ENCODE measurements at places on chromosomes 6 and 20.

GRCh38 chr6:97150932-97151331, 132.1 kb downstream of the MMS22L start:
- DNase-seq: no peak

GRCh38 chr20:2838170-2838797, 2.2 kb downstream of the PCED1A start:
- no peak for DNase-seq

DNA sequence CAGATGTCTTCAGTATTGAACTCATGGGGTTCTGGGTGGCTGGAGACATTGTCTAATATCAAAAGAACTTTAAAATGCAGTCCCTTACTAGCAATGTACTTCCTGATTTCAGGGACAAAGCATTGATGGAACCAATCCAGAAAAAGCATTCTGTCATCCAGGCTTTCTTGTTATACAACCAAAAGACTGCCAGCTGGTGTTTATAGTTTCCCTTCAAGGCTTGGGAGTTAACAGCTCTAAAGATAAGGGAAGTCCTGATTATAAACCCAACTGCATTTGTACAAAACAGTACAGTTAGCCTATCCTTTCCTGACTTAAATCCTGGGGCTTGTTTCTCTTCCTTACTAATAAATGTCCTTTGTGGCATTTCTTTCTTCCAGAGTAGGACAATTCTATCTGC, 160.0 kb downstream of the COL21A1 start:
- no peak for DNase-seq

DNA sequence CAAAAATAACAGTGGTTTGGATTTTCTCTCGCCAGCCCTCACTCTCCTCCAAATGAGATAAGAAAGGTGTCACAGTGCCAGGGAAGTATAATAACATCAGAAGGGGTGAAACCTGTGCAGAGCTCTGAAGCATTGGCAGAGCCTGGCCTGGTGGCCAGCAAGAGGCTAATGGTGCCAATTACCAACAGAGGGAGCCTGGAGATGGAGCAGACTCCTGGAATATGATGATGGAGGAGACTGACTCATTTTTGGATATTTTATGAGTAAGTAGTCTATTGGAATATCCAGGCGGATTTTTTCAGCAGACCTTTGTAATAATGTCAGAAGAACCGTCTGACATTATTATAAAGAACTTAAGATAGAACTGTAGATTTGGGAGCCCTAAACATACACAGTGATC, 442.6 kb upstream of the MARCKS start:
- peak; percentile 61 for DNase-seq

DNA sequence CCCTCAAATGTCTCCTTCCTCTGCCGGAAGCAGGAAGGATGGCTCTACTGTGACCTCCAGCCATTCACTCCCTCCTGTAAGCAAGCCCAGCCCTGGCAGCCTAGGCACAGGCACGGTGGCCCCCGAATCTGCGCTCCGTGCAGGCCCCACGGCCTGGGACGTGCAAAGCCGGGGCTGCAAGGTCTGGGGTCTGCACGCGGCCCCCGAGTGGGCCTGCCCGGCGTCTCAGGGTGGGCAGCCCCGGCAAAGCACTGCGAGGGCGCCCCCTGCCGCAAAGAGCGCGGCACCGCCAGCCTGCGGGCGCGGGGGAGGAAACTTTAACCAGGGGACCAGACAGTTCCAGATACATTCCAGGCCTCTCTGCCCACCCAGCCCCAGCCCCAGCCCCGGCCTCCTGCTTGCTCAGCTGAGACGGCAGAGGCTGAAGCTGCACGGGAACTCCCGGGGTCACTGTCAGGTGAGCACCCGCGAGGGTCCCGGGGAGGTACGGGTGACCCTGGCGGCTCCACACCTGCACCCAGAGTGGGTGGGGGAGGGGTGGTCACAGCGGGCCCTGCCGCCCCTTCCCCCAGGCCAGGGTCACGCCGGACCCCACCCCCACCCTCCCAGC, 98.8 kb downstream of the ASXL1 start:
- DNase-seq: peak; percentile 83

- DNase-seq: peak; percentile 89
Observed at GRCh38 chr6:15962449-15962764, 166.5 kb upstream of the MYLIP start.

- no peak for DNase-seq
Observed at GRCh38 chr6:91476000-91476399, 889.1 kb upstream of the MAP3K7 start.

DNA sequence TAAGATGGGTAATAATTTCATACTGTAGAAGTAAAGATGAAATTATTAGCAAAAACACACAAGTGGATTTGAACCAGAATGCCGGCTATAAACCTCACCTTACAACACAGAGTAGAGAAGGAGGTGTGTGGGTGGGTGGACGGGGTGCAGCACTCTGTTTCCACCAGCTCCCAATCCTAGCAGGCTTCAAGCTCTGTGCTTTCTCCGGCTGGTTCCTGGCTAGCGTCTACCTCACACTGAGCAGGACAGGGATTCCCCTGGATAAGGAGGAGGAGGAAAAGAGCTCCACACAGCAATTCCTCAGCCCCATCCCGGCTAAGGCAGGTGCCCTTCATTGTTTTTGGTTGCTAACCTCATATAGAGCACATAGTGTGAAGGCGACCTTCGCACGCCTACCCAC, 453.3 kb downstream of the C6orf118 start:
- DNase-seq: no peak

GRCh38 chr6:113600551-113601339, 256.4 kb upstream of the MARCKS start:
- DNase-seq: no peak

GRCh38 chr20:38209736-38210405, 44.8 kb upstream of the TGM2 start:
- DNase-seq: no peak

DNA sequence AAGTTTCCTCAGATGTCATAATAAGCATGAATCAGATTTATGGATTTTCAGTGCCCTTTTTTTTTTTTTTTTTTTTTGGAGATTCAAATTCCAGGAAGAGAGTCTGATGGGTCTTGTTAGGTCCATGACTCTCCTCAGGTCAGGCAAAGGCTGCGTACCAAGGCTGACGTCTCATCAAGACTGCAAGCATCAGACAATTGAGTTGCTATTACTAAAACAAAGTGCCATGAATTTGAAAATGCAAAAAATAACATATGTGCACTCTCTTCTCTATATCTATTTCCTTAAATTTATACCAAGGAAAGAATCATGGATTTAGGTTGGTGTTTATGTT, 134.7 kb downstream of the FAM83B start:
- DNase-seq: no peak

GRCh38 chr6:35573495-35574110, 60.9 kb upstream of the TULP1 start:
- DNase-seq: no peak

- no peak for DNase-seq
Observed at GRCh38 chr6:157169656-157170055, 153.7 kb downstream of the TMEM242 start.

- DNase-seq: no peak
Observed at GRCh38 chr6:135046912-135047311, 7.7 kb downstream of the HBS1L start.

- DNase-seq: no peak
Observed at GRCh38 chr20:50904067-50904570, 27.1 kb downstream of the ADNP start.

- DNase-seq: no peak
Observed at GRCh38 chr6:105199711-105200110, 19.9 kb upstream of the POPDC3 start.

DNA sequence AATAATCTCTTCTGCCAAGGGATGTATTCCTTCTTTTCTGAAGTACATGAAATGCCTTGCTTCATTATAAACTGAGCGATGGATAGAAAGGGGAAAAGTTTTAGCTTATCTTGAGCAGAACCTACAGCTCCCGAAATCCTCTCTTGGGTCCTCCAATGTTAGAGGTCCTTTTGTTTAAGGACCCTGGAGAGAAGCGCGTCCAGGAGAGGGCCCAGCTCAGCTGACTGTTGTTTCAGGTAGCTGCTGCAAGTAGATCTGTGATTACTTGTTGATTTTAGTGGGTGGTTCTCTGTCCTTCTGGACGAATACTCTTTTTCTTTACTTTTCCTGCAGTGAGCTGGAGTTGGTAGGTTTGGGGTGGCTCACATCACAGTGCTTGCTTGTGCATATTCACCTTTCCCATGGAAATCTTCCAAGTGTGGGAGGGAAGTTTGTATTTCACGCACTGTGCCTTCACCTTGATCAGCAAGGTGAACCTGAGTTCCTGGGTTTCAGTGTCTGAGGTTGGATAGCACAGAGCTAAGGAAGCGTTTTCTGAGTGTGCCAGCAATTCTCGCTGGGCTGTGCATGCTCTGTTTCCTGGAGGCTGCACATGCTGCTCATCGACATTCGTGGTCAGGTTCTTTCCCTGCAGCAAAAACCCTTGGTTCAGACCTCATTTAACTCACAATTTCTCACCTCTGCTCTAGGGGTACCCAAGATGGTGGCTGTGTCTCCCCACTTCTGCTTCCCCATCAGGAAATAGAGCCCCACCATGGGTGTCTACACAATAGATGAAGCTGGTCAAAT, 176.3 kb downstream of the JARID2 start:
- no peak for DNase-seq

- no peak for DNase-seq
Observed at GRCh38 chr6:15901141-15902115, 227.5 kb upstream of the MYLIP start.

GRCh38 chr6:45386501-45386900, 8.8 kb upstream of the SUPT3H start:
- no peak for DNase-seq

DNA sequence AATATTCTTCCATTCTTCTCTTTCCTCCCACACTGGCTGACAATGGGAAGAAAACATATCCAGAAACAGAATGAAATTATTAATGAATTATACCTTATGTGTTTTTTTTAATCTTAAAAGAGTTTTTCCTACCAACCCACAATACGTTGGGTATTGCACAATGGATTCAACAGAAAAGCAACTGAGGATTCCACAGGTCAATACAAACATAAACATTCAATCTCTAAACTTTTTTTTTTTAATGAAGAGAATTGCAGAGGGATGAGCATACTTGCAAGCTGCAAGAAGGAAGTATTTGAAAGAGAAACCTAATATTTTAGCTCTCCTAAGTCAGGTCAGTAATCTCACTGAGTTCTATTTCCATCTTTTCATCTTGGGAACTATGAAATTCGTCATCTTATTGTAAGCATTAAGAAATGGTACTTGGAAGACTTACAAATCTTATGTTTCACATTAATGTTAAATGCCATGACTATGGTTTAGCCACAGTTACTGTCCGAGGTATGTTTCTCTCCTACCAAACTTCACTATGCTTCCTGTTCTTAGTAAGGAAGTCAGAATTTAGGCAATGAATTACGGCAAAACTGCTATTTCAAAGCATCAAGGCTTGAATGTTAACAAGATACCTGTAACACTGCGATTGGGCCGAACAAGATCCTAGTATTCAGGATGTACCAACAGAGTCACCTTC, 100.8 kb downstream of the HIVEP2 start:
- DNase-seq: no peak

GRCh38 chr6:163169521-163169920, 245.0 kb upstream of the QKI start:
- DNase-seq: no peak

GRCh38 chr6:36223706-36224105, 27.2 kb downstream of the BRPF3 start:
- DNase-seq: no peak

- no peak for DNase-seq
Observed at GRCh38 chr20:61942526-61942925, 123.2 kb downstream of the TAF4 start.

GRCh38 chr6:13952101-13952500, 27.3 kb downstream of the RNF182 start:
- DNase-seq: no peak

DNA sequence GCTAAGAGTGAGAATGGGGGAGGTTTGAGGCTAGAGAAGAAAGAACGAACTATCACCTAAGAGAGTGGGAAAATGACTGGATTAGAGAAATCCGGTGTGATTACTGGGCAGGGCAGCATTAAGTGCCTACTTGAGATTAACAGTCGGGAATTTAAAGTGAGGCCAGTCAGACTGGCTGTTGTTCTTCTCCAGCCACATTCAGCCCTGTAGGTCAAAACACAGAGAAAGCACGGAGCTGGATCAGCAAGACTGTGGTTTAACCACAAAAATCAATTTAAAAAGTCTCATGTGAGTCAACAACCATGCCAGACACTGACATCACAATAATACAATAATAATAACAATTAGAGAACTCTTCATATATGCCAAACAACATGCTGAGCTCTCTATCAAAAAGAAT, 301.9 kb upstream of the SGK1 start:
- DNase-seq: peak; percentile 78

GRCh38 chr6:46419576-46420002, 71.7 kb downstream of the RCAN2 start:
- peak; percentile 63 for DNase-seq

GRCh38 chr20:1569415-1569881, 11.9 kb upstream of the SIRPD start:
- peak; percentile 11 for DNase-seq

DNA sequence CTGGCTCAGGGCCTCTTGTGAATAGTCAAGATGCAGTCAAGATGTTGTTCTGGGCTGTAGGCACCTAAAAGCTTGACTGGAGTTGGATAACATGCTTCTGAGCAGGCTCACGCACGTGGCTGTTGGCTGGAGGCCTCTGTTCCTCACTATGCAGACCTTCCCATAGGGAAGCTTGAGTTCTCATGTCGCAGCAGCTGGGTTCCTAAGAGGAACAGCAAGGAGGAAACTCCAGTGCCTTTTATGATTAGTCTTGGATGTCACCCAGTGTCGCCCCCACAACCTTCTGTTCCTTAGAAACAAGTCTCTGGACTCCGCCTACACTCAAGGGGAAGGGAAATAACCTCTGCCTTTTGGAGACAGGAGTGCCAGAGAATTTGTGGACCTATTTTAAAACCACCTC, 210.7 kb downstream of the BCAS1 start:
- no peak for DNase-seq

- DNase-seq: no peak
Observed at GRCh38 chr20:11098888-11099287, 425.1 kb upstream of the JAG1 start.

GRCh38 chr6:117985916-117986315, 78.9 kb downstream of the SLC35F1 start:
- DNase-seq: no peak

- no peak for DNase-seq
Observed at GRCh38 chr6:45001663-45002062, 326.5 kb upstream of the RUNX2 start.

GRCh38 chr6:12947151-12947871, 230.7 kb downstream of the PHACTR1 start:
- peak; percentile 18 for DNase-seq

DNA sequence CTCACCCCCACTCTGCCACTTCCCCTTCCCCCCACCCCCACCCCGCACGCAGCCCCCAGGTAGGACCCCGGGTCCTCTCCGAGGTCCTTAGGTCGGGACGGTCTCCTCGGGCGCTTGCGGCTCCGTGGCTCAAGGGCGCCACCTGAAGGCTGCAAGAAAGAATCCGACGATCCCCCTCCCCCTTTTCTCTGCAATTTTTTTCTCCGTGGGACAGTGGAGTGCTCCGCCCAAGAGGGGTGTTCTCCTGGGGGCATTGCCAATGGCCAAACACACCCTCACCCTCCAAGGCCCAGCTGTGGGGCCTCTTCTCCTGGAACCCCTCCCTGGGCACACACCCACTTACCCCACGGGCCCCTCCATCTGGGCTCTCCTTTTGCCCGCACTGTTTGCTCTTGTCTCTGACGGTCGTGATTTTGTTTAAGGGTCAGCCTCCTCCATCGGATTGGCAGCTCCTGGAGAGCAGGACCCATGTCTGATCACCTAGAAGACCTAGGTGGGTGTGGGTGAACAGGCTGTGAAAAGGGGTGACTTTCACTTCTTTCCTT, 1.1 kb upstream of the TMEM74B start:
- DNase-seq: peak; percentile 55
